Dorsolateral prefrontal cortex (tissue), 122 donors: ENCODE measurements at places on chromosomes 6 and 20.

DNA sequence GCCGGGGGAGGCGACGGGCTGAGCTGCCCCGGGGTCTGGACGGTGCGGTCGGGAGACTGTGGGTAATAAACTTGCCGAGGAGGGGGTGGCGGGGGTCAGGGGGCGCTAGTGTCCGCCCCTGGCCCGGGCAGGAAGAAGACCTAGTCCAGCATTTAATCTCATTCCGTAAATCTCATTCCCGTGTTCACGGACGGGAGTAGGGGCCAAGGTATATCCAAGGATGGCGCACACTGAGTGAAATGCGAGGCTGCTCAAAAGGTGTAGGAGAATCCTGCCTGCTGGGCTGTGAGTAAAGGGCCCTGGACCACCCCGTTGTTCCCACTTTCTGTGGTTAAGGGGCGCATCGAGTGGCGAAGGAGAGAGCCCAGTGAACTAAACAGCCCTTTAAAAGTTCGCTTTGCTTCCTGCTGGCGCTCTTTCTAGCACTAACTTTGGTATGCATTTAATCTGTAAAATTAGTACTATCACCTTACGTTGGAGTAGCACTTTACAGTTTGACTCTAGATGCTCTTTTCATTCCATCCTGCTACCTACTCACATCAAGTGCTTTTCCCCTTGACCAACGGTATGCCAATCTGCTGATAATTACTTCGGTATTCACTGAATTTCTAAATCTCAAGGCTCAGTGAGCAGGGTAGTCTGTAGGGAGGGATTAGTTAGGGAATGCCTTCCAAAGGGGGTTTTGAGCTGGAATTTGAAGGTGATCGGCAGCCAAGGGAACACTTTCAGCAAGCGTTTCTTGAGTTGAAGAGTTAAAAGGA is 730 bp downstream of the PARD6B start:
- DNase-seq = no peak

DNA sequence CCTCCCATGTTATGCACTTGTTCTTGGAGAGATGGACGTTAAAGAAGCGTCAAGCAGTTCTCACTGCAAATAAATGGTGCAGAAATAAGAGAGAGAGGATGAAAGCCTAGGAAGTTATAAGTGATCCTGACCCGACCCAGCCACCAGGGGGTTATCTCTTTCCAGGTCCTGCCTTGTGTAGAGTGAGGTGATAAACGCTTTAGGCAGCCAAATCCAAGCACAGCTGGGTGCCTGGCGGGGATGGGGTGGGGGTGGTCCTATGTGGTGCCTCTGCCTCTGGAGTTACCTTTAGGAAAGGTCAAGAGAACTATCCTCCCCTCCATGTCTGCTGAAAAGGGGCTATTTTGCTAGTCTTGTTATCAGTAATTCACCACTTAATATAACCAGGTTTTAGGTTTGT is 9.2 kb upstream of the TFAP2A start:
- DNase-seq = no peak

- DNase-seq = no peak
Measured at GRCh38 chr6:93120154-93120742, 299.1 kb downstream of the EPHA7 start.

DNA sequence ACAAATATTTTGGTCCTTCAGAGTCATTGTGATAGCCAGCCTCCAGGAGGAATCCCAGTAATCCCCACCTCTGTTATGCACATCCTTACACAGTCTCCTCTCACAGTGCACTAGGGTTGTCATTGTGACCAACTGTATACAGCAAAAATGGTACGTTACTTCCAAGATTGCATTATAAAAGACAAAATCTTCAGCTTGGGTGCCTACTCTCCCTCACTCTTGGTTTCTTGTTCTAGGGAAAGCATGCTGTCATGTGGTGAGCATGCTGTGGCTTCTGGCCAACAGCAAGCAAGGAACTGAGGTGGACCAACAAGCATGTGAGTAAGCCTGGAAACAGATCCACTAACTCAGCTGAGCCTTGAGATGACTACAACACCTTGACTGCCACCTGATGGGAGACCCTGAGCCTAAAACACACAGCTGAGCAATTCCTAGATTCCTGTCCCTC is 130.1 kb upstream of the DST start:
- no peak for DNase-seq
